DMS153 (cell line): ENCODE measurements at places on chromosomes 1 and 21.

DNA sequence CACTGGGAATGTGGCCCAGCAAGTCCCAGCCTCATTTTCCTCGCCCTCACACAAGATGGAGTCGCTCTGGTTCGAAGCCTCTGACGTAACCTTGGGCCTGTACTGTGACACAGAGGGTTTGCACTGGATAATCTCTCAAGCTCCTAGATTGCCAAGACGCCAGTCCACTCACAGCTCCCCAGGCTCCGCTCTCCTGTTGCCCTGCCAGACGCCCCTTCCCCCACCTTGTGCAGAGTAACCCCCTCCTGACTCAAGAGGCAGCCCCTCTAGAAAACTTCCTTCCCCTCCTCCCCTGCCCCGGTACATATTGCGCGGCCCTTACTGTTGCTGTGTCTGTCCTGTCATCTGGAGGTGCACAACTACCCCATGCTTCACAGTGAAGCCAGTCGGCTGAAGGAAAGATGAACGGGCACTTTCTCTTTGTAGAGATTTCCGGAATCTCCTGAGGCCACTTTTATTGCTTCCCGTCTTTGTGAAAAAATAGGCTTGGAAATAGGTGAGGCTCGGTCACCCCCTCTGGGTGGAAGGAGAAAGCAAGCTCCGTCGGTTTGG is 981 bp upstream of the KIAA1614 start:
- DNase-seq: no peak

DNA sequence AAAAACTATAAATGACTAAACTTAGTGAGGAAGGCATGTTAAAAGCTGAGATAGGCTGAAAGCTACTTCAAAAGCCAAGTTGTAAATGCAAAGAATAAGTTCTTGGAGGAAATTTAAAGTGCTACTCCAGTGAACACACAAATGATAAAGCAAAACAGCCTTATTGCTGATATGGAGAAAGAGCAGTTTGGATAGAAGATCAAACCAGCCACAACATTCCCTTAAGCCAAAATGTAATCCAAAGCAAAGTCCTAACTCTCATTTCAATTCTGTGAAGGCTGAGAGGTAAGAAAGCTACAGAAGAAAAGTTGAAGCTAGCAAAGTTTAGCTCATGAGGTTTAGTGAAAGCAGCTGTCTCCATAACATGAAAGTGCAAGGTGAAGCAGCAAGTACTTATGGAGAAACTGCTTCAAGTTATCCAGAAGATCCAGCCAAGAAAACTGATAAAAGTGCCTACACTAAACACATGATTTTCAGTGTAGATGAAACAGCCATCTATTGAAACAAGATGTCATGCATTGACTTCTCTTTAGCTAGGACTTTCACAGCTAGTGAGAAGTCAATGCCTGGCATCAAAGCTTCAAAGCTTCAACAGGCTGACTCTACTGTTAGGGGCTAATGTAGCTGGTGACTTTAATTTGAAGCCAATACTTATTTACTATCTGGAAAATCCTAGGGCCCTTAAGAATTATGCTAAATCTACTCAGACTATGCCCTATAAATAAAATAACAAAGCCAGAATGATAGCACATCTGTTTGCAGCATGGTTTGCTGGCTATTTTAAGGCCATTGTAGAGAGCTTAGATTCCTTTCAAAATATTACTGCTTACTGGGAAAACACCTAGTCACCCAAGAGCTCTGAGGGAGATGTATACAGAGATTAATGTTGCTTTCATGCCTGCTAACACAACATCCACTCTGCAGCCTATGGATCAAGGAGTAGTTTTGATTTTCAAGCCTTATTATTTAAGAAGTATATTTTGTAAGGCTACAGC is 188.6 kb downstream of the EIF4G3 start:
- DNase-seq: no peak

- DNase-seq: no peak
These were observed 79.5 kb upstream of the VAMP3 start for GRCh38 chr1:7691576-7691975.

DNA sequence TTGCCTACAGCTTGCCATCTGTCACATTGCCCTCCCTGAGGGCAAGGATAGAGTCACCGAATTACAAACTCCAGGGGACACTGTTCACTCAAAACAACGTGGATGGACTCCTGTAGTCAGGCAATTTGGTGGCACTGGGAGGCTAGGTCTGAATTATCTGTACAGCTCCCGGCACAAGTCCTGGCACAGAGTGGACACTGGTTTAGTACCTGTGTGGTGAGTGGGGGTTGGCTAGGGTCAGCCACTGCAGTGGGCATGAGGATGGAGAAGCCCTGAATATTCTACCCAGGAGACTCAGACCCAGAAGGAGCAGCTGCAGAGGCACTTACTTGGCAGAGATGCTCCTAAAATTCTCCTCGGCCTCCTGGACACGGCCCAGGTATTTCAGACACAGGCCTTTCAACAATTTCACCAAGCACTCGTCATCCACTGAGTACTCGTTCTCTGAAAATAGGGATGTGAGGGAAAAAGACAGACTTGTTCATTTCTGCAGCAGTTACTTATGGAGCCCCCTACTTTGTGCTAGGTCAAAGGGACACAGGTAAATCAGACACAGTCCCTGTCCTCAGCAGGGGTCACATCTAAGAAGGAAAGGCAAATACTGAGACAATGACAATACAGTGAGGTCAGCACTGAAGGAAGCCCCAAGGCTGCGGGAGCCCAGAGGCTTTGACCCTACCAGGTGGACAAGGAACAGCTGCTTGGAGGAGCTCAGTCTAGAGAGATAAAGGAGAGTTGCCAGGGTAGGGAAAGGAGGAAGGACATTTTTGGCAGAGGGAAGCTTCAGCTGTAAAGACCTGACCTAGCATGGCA is 40.5 kb downstream of the TTC39A start:
- DNase-seq: no peak

DNA sequence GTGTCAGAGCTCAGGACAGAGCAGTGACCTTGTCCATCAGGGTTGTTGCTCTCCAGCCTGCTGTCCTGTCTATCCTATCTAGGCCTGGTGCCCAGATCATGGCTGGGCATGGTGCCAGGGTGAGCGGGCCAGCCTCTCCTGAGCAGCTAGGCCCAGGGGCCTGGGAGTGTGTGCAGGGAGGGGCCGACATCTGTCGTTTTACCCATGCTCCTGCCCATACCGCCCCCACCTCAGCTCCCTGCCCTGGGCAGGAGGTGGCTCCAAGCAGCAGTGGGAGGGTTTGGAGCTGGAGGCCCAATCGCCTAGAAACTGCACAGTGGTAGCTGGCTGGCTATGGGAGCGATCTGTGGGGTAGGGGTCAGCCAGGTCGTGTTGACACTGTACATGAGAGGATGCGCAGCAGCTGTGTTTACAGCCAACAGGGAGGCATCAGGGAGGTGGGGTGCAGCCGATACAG is 6.5 kb downstream of the INSRR start:
- DNase-seq: peak; percentile 95

DNA sequence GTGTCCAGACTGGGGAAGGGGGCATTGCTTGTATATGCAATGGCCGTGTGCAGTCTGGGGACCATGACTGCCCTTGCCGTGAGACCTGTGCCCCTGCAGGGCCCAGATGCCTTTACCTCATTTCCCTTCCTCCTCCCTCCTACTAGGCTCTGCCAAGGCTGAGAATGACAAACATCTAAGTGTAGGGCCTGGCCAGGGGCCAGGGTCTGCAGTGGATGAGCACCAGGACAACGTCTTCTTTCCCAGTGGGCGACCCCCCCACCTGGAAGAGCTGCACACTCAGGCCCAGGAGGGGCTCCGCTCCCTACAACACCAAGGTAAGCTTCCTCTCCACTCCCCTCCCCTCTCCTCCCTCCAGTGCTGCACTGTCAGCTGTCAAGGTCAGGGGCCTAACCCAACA is 49.5 kb downstream of the YARS1 start:
- DNase-seq: no peak

- DNase-seq: no peak
These were observed 9.4 kb downstream of the SLX9 start for GRCh38 chr21:44949161-44949778.

DNA sequence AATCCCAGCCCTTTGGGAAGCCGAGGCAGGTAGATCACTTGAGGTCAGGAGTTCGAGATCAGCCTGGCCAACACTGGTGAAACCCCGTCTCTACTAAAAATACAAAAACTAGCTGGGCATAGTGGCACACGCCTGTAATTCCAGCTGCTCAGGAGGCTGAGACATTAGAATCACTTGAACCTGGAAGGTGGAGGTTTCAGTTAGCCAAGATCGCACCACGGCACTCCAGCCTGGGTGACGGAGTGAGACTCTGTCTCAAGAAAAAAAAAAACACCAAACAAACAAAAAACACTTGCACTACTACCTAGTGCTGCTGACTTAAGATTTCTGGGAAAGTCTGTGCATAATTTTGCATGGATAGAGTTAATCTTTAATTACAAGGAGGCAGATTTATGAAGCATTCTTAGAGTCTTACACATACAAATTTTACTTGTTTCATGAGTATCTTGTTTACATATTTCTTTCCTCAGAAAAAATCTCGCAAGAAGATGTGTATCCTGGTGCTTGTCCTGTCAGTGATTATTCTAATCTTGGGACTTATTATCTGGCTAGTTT is 8.7 kb upstream of the PPP1R8 start:
- no peak for DNase-seq

GRCh38 chr1:43854473-43854872 is 79.1 kb upstream of the ARTN start:
- DNase-seq: no peak

DNA sequence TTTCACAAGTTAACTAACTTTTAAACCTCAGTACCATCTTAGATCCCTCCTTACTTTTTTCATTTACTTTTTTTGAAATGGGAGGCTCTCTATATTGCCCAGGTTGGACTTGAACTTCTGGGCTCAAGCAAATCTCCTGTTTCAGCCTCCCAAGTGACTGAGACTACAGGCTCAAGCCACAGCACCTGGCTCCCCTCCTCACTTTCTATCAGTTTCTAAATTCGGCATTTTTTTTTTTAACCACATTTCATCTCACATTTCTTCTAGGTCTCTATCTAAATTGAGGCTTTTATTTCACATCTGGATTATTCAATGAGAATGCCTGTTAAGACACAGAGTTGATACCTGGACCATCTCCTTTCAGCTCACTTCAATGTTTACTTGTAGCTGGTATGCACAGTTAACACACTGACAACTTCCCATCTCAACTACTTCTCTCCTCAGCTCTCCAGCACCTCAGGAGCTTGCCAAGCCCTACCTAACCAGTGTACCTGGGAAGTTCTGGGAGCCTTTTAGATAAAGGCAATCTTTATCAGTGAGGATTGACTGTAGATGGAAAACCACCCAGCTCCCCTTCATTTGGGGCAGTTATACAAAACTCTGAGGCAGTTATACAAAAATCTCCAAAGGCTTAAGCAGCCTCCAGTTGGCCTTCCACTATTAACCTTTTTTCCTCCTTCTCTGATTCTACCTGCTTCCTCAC is 3.4 kb downstream of the USP33 start:
- DNase-seq: no peak

DNA sequence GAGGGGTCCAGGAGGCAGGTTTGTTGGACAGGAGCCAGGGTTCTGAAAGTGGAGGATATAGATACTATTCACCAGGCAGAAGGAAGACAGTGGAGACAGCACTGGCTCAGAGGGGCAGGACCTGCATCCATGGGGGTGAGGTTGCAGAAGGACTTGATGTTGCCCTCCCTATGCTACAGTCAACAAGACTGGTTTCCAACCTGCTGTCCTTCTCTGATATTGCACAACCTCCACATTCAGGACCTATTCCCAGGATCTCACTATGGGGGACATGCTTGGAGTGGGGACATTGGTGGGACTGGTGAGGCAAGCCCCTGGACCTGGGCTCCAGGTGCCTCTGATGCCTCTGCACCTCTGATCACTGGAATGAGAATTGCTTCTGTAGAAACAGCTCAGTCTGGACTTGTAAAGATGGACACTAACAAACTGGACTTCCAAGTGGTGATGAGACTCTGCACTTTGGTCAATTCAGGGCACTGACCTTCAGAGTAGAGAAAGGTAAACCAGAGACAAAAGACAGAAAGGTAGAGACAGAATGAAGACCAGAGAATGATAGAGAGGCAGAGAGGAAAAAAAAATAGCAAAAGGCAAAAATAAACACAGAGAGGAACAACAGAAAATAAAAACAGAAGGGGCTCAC is 1.6 kb downstream of the SMCP start:
- DNase-seq: no peak

GRCh38 chr21:44872649-44873355 is 688 bp downstream of the PTTG1IP start:
- no peak for DNase-seq

- DNase-seq: peak; percentile 80
These were observed 1.1 kb upstream of the ESPN start for GRCh38 chr1:6423321-6423999.

DNA sequence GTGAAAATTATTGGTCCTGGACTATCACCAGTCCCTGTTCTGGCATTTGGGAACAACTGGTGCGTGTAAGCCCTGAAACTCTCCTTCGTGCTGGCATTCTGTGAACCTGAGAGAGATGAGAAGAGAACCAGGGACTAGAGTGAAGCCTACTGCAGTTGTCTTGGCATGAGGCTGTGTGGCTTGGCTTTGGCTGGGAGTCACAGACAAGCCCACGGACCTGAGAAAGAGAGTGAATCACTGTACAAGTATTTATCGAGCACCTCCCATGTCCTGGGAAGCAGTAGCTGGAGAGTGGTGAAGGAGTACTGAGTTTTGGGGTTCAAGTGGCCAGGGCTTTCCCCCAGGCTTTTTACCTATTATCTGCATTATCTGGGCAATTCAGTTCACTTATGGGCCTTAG is 63.3 kb downstream of the FGGY start:
- DNase-seq: no peak

GRCh38 chr21:34811368-34811767 is 142.6 kb downstream of the CLIC6 start:
- DNase-seq: peak; percentile 2

DNA sequence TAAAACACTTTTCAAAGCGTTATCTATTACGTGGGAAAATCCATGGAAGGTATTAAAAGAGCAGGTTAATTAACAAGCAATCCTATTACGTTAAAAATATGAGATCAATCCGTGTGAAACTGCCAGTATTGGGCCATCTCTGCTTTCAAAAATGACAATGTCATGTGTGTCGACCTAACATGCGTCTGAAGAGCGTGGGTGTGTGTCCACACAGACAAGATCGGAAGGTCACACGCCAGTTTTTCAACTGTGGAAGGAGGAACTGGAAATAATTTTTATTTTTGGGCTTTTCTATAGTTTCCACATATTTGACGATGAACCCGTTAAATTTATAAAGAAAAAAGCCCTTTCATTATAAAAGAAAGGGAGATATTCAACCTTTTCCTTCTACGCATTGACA is 17.6 kb upstream of the ALDH4A1 start:
- no peak for DNase-seq
